ENCODE measurements at places on chromosomes 11 and 22. TPM values are rescaled to one million over a fixed set of nuclear protein-coding genes. Genes with fewer than 3 reads are reported as not detected.

DNA sequence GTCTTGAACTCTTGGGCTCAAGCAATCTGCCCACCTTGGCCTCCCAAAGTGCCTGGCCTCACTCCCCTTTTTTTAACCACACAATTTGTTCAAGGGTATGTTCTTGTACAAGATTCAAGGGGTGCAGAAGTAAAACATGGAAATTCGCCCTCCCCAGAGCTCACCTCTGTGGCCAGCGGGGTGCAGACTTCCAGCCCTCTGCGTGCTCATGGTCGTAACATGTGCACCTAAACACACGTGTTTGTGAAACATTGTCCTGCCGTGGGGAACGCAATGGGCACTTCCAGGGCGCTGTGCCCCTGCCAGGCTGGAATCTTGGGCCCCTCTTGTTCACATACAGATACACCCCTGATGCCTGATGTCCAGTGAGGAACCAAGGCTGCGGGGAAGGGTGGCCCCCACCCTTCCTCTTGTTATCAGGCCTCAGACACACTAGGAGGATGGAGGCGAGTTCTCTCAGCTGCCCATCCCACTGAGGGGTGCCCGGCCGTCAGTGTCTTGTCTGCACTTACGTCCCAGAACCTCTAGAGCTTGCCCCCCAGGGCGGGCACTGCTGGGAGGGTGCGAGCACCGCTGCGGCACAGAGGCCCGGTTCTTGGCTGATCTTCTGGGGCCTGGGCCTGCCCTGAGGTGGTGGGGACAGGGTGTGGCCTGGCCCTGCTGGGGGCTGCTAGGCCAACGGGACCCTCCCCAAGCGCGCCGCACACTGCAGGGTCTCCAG lies 4.1 kb upstream of the EPS8L2 start:
- no peak for DNase-seq

DNA sequence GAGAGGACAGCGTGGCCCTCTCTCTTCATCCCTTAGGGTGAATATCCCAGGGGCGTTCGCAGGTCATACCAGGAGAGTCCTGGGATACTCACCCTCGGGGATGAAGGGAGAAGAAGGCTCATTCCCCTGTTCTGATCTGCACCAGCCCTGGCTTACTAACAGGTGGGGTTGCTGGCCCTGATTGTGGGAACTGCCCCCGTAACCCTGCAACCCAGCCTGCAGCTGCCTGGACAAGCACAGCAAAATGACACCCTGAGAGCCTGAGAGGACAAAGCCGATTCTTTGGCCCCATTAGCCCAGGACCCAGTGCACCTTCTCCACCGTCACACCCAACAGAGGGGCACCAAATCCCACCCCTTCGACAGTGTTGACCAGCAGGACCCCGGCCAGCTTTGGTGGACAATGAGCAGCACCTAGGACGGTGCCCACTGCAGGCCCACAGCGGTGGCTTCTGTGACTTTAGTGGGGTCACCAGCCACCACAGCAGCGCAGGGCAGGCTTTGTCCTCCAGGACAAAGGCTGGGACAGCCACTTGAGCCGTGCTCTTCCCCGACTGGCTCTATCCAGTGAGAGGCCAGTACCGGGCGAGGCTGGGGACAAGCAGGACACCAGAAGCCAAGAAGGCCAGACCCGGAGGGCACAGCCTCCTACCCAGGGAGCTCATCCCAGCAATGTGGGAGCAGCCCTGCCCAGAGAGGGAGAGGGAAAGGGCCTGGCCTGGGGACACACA lies 98.5 kb upstream of the RTL6 start:
- DNase-seq, result no peak

- DNase-seq, result no peak
Observed at GRCh38 chr11:8277691-8278090, 14.0 kb upstream of the LMO1 start.

DNA sequence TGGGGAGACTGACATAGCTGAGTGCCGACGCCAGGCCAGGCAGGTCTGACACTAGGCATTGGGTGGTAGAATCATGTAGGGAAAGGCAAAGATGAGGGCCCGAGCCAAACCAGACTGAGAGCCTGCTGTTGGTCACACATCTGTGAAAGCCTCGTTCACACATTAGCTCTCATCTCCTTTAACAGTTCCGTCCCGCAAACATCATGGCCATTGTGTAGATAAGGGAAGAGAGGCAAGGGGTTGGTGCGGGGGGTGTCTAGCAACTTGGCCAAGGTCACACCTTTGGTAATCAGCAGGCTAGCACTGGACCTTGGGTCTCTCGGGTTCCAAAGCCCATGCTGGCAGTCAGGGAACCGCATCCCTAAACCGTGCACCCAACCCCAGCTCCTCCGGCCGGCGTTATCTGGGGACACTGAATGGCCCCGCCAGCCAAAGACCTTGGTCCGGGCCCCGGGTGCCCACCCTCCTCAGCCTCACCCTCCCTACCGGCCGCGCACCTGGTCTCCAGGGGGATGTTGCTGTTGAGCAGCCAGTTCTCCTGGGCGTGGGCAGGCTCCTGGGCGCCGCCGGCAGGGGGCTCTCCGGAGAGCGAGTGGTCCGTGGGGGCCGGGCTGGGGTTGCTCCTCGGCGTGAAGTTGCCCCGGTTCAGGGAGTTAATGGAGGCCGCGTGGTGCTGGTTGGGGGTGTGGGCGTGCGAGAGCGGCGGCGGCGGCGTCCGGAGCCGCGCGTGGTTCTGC lies 328.3 kb upstream of the NARS2 start:
- DNase-seq, result no peak

DNA sequence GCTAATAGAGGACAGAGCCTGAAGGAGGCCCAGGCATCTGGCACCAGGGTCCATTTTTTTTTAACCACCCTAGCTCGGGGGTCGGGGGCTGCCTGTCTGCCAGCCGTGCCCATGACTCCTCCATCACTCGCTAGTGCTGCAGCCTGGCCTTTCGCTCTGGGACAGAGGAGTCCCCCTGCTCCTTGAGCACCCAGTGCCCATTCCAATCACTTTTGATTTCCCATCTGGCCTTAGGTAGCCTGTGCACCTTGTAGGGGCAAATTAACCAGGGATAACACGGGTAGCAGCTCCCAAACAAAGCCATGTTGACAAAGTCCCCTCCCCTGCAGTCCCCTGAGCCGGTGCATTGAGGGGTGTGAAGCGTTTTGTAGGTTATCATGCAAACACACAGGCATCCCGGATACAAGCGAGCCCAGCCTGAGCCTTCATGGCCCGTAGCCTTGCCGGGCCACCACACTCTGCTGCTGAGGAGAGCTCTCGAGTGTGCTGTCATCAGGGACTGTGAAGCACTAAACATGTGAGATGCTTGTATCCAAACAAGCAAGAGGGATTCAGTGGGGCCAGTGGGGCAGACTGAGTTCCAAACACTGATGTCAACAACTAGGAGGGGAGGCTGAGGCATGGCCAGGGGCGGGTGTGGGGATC lies 208.7 kb downstream of the DSCAML1 start:
- no peak for DNase-seq

- DNase-seq, result no peak
Observed at GRCh38 chr11:8871962-8872361, 39.0 kb upstream of the AKIP1 start.

- peak; percentile 85 for DNase-seq
Observed at GRCh38 chr11:37203006-37203405, 605.0 kb upstream of the RAG2 start.

- DNase-seq, result no peak
Observed at GRCh38 chr11:112470355-112470754, 209.7 kb upstream of the PLET1 start.

GRCh38 chr22:19592464-19592863 lies 68.3 kb upstream of the CLDN5 start:
- no peak for DNase-seq

- DNase-seq, result no peak
Observed at GRCh38 chr11:64455456-64456261, 96.7 kb downstream of the RPS6KA4 start.

DNA sequence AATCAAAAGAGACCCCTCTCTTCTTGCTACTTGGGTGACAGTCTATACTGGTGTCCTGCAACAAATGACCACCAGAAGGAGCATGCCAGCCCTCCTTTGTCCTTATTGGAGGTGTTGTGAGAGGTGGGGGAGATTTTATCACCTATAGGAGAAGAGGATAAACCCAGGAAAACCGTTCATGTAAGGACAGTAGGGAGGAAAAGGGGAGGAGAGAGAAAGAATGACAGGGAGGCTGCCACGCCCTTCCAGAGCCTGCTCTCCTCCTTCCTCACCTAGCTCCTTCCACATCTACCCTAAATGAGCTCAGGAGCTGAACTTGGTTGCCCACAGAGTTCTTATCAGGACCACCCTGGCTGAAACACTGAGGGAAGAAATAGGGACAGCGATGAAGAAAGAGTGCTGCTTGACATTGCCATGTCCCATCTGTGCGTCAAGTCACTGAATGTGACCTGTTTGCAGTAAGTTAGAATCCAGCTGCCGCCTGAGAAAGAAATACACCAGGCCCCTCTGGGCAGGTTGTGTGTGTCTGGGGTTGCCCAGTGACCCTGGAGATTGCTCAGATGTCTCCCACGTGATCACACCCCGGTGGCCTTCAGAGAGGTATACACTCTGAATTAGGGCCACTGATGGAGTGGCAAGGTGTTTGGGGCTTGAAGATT lies 40.4 kb upstream of the ETS1 start:
- no peak for DNase-seq

DNA sequence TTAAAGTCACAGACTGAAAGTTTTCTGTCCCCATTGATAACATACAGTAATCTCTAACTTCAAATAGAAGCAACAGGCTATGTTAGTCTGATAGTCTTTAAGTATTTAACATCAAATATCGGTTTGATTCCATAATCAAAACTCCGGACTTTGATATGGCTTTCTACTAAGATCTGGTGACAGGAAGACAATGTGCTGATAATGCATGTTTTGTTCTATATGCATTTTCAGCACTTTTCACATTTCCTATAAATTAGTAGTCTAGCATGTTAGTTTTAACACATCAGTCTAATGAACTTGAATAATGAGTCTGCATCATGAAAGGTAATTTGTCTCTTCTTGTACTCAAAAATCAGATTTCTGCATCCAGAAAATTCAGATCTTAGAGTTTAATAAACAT lies 252.7 kb downstream of the SBF2 start:
- DNase-seq, result no peak

- DNase-seq, result no peak
Observed at GRCh38 chr11:27358296-27358695, 4.7 kb downstream of the CCDC34 start.

- no peak for DNase-seq
Observed at GRCh38 chr11:88066090-88066489, 109.2 kb downstream of the RAB38 start.

DNA sequence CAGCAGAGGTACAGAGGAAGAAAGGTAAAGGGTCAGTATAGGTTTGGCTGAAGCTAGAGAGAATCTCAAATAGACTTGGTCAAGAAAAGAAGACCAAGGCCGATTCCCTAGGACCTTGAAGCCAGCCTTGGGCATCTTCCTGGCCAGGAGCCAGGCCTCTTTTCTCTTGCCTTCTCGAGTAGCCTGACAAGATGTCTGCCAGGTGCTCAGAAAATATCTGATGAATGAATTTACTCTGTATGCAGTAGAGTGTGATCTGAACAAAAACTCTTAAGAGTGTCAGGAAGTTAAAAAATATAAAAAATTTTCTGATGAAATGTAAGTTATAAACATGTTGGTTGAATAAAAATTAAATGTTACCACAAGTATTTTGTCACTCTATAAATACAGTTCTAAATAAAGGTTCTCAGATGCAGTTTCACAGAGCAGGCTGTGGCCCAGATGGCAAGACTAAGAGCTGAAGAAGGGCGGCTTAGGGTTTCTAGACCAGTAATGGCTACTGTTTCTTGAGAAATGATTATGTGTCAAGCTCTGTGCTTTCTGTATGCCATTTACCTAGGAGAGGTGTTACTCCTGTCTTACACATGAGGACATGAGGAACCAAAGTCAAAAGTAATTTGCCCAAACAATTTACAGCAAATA lies 98.1 kb downstream of the ATXN10 start:
- DNase-seq, result no peak

DNA sequence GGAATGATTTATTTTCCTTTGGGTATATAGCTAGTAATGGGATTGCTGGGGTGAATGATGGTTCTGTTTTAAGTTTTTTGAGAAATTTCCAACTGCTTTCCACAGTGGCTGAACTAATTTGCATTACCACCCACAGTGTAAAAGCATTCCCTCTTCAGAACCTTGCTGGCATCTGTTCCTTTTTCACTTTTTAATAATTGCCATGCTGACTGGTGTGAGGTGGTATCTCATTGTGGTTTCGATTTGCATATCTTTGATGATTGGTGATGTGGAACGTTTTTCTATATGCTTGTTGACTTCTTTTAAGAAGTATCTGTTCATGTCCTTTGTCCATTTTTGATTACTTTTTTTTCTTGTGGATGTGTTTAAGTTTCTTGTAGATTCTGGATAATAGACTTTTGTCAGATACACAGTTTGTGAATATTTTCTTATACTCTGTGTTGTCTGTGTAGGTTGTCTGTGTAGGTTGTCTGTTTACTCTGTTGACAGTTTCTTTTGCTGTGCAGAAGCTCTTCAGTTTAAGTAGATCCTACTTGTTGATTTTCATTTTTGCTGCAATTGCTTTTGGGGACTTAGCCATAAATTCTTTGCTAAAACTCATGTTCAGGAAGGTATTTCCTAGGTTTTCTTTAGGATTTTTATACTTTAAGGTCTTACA lies 291.8 kb upstream of the DDI1 start:
- DNase-seq, result no peak

- no peak for DNase-seq
Observed at GRCh38 chr11:58926695-58927094, 12.6 kb upstream of the GLYATL1 start.

DNA sequence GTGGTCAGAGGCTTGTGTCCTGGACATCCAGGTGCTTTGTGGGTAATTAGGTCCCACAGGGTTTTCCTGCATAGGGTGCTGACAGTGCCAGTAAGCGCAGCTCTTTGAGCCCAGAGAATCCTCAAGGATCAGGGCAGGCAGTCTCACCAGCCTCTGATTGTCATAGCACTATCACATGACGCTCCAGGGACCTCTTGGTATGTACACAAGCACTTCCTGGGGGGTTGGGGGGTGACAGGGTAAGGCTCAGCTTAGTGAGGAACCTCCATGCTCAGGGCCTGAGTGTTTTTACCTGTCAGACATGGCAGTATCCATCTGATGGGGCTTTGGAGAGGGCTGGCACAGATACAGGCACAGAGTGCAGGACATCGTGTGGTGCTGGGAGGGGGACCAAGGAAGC lies 27.9 kb upstream of the SUSD2 start:
- no peak for DNase-seq

- no peak for DNase-seq
Observed at GRCh38 chr22:32317524-32317923, 40.1 kb upstream of the RFPL3 start.

Gene NAV2
- total RNA-seq, result 5.0 TPM

Gene FXYD6
- not detected for total RNA-seq

Gene CHRM1
- 1.3 TPM for total RNA-seq

Gene CFAP300
- total RNA-seq, result 1.3 TPM

Gene CBX6
- total RNA-seq, result 9.1 TPM

Gene CDHR5
- not detected for total RNA-seq

Gene B3GAT1
- total RNA-seq, result not detected

Gene RTN4R
- 5.7 TPM for total RNA-seq

Gene OR51B2
- total RNA-seq, result not detected

Gene JAM3
- 5.7 TPM for total RNA-seq

Gene AMPD3
- total RNA-seq, result 1.6 TPM

Gene KRTAP5-7
- total RNA-seq, result not detected

Measured in MG63 (cell line).